ENCODE measurements at places on chromosomes 1 and 21.

DNA sequence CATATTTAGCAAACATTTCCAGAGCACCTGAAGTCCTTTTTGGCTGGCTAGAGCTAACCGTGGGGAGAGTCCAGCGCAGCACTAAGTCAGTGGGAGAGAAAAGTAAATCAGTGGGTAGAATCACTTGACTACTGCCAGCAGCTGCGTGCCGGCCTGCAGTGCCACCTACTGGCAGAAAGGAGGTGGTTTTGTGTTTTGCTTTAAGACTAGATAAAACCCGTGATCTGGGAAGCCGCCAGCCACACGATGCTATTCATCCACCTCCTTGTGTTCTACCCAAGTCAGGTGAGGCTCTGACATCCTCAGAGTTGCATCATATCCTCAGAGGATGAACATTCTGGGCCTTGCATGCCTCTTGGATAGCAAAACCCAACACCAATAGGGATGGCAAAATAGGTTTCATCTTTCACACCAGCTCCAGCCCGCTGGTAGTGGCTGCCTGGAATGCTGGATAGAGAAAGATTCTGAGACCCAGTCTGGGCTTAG, 14.1 kb upstream of the HEYL start:
- peak; percentile 78 for DNase-seq

GRCh38 chr1:97758541-97759057, 162.2 kb downstream of the DPYD start:
- DNase-seq, result no peak

DNA sequence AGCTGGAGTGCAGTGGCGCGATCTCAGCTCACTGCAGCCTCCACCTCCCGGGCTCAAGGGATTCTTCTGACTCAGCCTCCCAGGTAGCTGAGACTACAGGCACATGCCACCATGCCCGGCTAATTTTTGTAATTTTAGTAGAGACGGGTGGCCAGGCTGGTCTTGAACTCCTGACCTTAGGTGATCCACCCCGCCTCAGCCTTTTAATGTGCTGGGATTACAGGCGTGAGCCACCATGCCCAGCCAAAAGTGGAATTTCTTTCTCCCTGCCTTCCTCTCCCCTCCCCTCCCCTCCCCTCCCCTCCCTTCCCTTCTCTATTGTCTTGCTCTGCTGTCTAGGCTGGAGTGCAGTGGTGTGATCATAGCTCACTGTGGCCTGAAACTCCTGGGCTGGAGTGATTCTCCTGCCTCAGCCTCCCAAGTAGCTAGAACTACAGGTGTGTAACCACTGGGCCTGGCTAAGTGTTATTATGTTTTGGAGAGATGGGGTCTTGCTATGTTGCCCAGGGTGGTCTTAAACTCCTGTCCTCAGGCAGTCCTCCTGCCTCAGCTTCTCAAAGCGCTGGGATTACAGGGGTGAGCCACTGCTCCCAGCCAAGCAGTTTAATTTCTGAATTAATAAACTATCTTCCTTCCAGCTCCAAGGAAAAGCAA, 10.0 kb upstream of the MACF1 start:
- no peak for DNase-seq

DNA sequence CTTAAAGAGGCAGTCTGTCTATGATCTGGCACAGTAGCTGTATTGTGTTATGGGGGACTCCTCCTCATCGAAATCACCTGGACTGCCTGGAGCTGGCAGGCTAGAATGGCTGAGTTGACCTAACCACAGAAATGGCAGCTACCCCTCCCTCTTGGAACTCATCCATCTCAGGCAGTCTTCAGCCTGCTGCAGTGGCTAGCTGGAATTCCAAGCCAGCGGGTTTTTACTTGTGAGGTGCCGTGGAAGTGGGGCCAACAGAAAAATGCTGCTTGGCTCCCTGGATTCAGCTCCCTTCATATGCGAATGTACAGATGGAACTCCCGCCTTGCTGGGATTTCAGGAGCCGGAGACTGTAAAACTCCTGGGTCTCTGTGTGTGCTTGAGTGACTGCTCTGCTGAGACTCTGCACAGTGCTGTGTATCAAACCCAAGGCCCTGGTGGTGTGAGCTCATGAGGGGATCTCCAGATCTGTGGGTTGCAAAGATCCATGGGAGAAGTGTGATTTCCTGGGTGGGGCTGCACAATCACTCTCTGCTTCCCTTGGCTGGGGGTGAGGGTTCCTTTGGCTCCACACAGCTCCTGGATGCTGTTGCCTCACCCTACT, 316.9 kb downstream of the CTH start:
- no peak for DNase-seq

Measured in IMR-90 (cell line).